ENCODE measurements at places on chromosomes 5 and 9. TPM values are rescaled to one million over a fixed set of nuclear protein-coding genes. Genes with fewer than 3 reads are reported as not detected.

Gene NSG2
- total RNA-seq = 0.41 TPM

DNA sequence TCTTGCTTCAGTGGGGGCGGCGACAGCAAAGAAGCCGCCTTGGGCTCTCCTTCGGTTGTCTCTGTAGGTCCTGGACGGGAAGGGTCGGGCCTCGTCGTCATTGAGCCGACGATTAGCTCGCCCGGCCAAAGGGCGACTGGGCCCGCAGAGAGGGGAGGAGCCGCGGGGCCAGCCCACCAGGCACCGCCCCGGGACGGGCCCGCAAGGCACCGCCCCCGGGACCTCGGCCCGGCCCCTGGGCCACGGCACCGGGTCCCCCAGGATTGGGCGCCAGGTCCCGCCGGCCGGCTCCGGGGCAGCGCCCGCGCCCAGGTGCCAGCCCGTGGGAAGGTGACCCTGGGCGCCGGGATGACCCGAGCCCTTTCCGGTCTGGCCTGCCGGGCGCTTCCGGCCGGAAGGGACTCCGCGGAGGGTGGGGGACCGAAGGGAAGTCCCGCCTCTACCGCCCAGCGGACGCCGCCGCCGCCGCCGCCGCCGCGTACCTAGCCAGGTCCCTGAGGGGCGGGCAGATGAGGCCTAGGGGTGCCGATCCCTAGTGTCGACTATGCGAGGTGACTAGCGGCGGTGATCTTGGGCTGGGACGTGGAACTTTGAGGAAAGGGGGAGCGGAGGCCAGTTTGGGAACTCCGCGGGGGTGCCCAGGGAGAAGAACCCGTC lies at the start of the genes GBA2 and RGP1:
Gene GBA2 (minus strand): TSS at position 371 of the 657 bp plus-strand sequence. CDS start 524 bp downstream, outside the sequence.
Gene RGP1 (plus strand): TSS at position 430 of the 657 bp plus-strand sequence. CDS start 469 bp downstream, outside the sequence.
- H3K27me3 ChIP-seq = no peaks in the 10 kb centered on the region
- peak; percentile 96 for DNase-seq
- peak within 1 kb of the TSS; percentile 89 for H3K27ac ChIP-seq
- H3K36me3 ChIP-seq = peaks cover 47% of the 10 kb centered on the region
- peak within 1 kb of the TSS; percentile 63 for H3K4me3 ChIP-seq

DNA sequence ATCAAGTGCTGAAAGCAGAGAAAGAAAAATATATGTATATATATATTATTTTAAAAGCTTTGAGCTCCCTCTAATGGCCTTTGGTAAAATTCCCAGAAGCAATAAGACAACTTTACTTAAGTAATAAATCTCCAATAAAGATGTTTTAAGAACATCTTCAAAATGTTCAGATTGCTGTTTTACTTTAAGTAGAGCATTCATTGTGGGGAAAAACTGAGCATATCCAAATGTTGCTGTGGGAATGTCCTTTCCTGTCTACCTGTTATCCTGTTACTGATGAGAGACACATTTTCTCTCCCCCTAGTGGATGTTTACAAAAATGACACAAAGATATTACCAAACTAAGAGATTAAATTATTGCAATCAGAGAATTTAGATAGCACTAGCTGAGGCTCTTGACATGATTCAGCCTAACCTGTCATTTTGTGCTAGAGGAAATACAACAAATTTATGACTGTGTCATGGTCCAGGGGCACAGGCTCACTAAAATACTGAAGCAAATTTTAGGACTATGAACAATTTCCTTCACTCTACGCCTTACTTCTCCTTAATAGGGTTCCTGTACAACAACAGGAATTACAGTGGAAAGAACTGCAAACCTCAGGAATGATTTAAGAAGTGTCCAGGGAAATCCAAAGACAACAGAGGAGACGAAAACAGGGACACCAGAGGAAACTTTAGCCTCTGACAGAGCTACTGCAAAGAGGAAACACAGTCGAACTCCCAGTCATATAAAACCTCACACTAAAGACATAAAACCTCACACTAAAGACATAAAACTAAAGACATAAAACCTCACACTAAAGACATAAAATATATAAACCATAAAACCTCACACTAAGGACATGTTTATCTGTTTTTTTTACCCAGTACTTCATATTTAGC lies 24.3 kb upstream of the PRRC1 start:
- no peaks in the 10 kb centered on the region for H3K4me1 ChIP-seq
- H3K27ac ChIP-seq = no peak overlapping the region
- H3K36me3 ChIP-seq = no peaks in the 10 kb centered on the region
- peaks cover 4% of the 10 kb centered on the region for H3K27me3 ChIP-seq
- DNase-seq = no peak

Gene PCDHGB3
- 1.3 TPM for total RNA-seq

DNA sequence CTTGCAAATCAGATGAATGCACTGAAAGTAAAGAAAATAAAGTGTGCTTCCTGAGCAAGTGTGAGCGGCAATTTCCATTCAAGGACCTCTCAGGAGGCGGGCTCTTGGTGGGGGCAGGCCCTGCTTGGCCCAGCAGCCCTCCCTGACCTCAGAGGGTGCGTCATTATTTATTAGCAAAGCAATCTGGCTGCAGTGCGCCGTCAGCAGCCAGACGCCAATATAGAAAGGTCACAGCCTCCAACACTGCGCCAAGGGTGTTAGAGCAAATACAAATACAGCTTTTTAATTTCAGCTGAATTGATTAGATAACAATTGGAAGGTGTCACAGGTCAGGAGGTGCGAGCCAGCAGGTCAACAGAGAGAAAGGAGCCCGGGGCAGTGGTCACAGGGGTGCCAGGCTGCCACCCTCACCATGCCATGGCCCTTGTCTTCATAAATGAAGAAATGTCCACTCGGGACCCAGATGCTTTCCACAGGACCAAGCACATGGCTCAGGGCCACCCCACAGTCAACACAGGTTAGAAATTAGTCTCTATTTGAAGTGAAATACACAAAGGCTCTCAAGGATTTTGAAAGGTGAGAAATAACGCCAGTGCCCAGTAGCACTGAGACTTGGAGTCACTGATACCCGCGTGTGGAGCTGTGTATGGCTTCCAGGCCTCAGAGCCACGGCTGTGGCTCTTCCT lies 309.8 kb downstream of the IRX2 start:
- H3K27me3 ChIP-seq = peaks cover 5% of the 10 kb centered on the region
- no peaks in the 10 kb centered on the region for H3K36me3 ChIP-seq

Measured in spleen (tissue), 13 donors.